ENCODE measurements at places on chromosomes 16 and 17.

DNA sequence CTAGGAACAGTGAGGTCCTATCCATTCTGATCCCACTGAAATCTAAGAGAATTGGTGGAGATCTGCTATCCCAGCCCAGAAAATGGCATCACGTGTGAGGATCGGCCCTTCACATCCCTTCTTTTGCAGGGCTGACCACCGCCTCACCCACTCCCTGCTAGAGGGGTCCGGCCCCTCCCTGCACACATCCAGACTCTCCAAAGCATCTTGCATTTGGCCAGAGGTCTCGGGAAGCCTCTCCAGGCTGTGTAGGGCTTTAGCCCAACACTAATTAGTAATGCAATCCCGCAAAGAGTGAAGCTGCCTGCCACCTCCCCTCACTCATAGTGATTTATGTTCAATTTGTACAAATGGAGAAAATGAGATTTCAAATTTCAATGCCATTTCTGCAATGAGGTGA is 434.4 kb upstream of the ZFHX3 start:
- DNase-seq = no peak

- DNase-seq = no peak
Observed at GRCh38 chr17:8650119-8650499, 19.6 kb upstream of the MYH10 start.

GRCh38 chr17:64781810-64782555 is 119.9 kb upstream of the SMURF2 start:
- no peak for DNase-seq

GRCh38 chr16:262121-262745 is 13.5 kb downstream of the RGS11 start:
- no peak for DNase-seq

GRCh38 chr16:4513086-4513860 is 25.3 kb downstream of the CDIP1 start:
- no peak for DNase-seq

DNA sequence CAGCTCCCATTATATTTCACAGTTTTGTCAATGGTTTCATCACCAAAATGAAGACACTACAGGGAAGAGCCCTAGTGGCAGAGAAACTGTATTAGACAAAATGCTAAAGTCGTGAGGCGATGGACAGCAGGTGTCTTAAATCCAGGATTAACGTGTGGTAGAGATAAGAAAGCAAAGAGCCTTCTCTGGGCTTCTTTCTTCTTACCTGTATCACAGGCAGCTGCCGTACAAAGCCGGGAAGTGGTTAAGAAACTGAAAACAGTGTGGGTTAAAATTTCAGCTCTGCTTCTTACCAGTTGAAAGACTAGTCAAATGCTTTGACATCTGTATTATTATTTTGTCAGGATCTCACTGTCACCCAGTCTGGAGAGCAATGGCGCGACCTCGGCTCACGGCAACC is 98.2 kb upstream of the NUDT7 start:
- DNase-seq = no peak

DNA sequence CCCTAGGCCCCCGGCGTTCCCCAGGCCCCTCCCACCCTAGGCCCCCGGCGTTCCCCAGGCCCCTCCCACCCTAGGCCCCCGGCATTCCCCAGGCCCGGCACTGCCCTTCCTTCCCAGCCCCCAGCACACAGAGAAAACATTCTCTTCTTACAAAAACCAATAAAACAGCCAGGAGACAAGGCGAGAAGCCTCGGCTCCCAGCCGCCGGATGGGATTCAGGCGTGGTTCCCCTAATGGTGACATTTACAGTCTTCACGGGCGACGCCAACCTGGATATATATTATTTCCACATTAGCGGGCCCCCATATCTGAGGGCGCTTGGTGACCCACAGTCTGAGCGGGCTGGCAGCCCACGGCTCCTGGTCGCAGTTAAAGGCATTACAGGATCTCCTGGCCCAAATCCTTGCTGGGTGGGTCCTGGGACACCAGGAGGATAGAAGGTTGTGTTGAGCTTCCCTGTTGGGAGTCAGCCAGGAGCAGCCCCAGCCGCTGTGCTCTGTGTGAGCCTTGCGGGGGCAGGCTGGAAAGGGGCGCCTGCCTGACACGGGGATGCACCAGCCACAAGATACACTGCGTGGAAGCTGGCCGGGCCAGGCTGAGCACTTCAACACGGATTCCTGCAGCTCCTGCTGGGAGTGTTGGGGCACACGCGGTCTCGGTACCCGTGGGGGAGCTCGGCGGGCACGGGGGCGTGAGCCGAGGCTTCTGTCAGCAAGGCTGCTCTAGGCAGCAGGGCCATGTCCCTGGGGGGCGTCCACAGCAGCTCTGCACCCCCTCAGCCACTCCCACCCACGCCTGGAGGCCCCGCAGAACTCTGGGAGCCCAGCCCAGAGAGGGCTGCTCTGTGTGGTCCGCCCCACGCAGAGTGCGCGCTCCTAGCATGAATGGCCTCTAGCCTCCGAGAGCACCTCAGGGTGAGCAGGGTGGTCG is 83.7 kb downstream of the LMF1 start:
- no peak for DNase-seq

DNA sequence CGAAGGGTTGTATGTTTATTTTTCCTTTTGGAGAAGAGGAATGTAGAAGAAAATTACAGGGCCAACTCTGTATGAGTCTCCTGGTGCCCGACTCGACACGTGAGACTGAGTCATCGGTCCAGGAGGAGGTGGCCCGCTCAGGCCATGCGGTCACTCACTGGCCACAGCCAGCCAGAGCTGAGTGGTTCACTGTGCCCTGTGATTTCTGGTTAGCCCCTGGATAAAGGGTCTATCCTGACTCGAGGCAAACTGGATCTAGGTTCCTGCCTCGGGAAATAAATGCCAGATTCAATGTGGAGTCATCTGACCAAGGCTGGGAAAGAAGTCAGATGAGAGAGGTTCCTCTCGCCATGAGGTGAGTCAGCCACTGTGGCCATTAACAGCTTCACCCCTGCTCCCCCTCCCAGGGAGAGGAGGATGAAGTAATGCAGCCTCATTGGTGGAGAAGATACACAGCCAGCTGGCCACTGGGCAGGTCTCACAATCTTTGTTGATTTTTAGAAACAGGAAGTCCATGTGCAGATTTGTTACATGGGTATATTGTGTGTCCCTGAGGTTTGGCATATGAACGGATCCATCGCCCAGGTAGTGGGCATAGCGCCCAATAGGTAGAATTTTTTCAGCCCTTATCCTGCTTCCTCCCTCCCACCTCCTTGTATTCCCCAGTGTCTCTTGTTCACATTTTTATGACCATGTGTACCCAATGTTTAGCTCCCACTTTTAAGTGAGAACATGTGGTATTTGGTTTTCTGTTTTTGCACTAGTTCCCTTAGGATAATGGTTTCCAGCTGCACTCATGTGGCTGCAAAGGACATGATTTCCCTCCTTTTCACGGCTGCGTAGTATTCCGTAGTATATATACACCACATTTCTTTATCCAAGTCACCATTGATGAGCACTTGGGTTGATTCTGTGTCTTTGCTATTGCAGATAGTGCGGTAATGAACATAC is 21.7 kb upstream of the USP36 start:
- DNase-seq = no peak
